Activated T-helper 17 cell treated with anti-CD3 and anti-CD28 coated beads, Interleukin-2, amount 50 U/mL, for 72 hours (primary cell): ENCODE measurements at places on chromosomes 12 and 14. TPM values are rescaled to one million over a fixed set of nuclear protein-coding genes. Genes with fewer than 3 reads are reported as not detected.

- no peak for ATAC-seq
- H3K27ac ChIP-seq: no peak overlapping the region
- H3K36me3 ChIP-seq: no peaks in the 10 kb centered on the region
- no peaks in the 10 kb centered on the region for H3K27me3 ChIP-seq
Measured at GRCh38 chr12:46158501-46158900, 110.3 kb downstream of the SLC38A1 start.

GRCh38 chr12:81440001-81440400, 319.1 kb downstream of the PPFIA2 start:
- H3K4me3 ChIP-seq: no peak overlapping the region
- H3K27ac ChIP-seq: no peak overlapping the region
- no peaks in the 10 kb centered on the region for H3K36me3 ChIP-seq
- no peaks in the 10 kb centered on the region for H3K27me3 ChIP-seq
- ATAC-seq: no peak
- H3K4me1 ChIP-seq: no peaks in the 10 kb centered on the region

GRCh38 chr12:19967001-19967400, 401.3 kb upstream of the PDE3A start:
- no peaks in the 10 kb centered on the region for H3K4me1 ChIP-seq
- no peaks in the 10 kb centered on the region for H3K27me3 ChIP-seq
- no peaks in the 10 kb centered on the region for H3K36me3 ChIP-seq
- no peak overlapping the region for H3K4me3 ChIP-seq

DNA sequence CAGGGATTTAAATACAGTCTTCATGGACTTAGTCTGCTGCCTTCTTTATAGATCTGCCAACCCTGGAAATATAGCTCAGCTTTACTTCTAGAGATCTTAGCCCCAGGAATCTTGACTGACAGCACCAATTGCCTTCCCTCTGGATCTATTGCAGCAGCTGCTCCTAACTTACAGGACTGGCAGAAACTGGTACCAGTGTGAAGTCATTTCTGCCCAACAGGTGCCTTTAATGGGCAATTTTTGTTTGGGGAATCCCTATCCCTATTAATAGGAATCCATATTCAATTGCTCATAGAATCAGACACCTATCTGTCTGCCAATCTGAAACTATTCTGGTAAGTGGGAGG, 27.2 kb downstream of the SPX start:
- H3K4me3 ChIP-seq: no peak overlapping the region
- ATAC-seq: no peak
- no peaks in the 10 kb centered on the region for H3K27me3 ChIP-seq

GPD1 gene
- 0.35 TPM for total RNA-seq

NPAS3 gene
- total RNA-seq: not detected

DNA sequence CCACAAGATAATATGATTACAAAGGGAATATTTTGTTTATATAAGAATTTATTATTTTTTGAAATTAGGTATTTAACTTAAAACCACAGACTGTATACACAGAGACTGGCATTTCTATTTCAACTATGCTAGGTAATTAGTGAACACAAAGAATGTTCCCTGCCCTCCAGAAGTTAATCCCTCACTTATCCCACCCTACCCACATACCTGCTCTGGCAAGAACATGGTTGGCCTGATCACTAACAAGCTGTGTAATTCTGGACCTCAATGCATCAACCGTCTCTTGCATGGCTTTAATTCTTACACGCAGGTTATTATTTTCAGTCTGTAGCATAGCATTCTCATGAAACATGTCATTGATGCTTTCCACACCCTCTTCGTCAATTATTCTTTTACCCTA, 85.9 kb downstream of the KIF21A start:
- no peak overlapping the region for H3K4me3 ChIP-seq
- H3K36me3 ChIP-seq: peaks cover 59% of the 10 kb centered on the region
- ATAC-seq: no peak
- H3K27me3 ChIP-seq: no peaks in the 10 kb centered on the region

DNA sequence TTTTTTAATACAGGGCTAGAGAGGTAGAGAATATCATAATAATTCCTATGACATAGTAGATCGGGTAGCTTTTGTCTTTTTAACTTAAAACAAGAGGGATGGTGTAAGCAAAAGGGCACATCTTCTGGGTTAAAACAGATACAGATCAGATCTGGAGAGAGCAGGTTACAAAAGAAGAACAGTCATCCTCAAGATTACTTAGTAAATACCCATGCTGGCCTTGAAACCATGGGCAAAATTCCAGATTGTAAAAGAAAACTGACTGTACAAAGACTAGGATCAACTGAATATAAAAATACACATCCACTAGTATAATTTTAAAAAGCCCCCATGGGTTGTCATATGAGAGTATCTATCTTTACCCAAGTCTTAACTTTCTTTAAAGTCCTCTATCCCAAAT, 76.7 kb downstream of the MED13L start:
- peaks cover 21% of the 10 kb centered on the region for H3K4me1 ChIP-seq
- H3K4me3 ChIP-seq: no peak overlapping the region
- H3K36me3 ChIP-seq: peaks cover 16% of the 10 kb centered on the region
- H3K27ac ChIP-seq: no peak overlapping the region

DNA sequence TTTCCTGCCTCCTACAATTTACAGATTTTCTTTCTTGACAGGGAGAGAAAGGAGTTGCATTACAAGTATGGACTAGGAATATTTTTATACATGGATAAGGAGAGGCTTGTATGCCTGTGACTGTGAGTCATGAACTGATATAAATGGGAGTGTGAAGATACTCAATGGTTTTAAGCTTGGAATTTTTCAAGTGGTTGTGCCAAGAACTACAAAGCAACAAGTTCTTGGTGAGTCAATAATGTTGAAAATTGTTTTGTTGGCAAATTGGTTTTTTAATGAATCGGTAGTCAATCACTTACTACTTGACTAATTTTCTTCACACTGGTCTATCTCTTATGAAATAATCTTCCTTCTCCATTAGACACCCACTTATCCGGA, 58.9 kb upstream of the HMGA2 start:
- no peak overlapping the region for H3K27ac ChIP-seq
- no peaks in the 10 kb centered on the region for H3K36me3 ChIP-seq
- no peak overlapping the region for H3K4me3 ChIP-seq
- no peaks in the 10 kb centered on the region for H3K4me1 ChIP-seq
- ATAC-seq: no peak

- H3K36me3 ChIP-seq: no peaks in the 10 kb centered on the region
- H3K27ac ChIP-seq: no peak overlapping the region
- H3K27me3 ChIP-seq: peaks cover 3% of the 10 kb centered on the region
- ATAC-seq: peak; percentile 29
- H3K4me3 ChIP-seq: no peak overlapping the region
- no peaks in the 10 kb centered on the region for H3K4me1 ChIP-seq
Measured at GRCh38 chr14:81062816-81063215, 107.4 kb downstream of the TSHR start.

DNA sequence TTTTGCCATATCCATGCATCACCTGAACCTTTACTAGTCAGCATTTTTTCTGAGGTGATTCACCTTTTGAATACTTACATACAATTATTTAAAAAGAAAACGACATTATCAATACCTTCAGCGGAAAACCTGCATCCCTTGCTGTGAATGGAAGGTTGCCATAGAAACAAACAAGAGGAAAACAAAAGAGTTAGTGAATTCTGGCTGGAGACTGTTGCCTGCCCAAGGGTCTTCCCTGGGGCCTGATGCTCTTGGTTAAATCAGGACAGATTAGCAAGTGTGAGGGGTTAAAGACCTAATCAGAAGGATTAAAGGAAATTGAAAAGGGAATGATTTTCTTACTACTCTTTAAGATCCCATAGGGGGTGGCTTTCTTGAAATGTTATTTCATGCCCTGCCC, 96.0 kb upstream of the WSCD2 start:
- no peak overlapping the region for H3K27ac ChIP-seq
- peaks cover 4% of the 10 kb centered on the region for H3K4me1 ChIP-seq
- no peaks in the 10 kb centered on the region for H3K36me3 ChIP-seq
- no peak overlapping the region for H3K4me3 ChIP-seq
- no peak for ATAC-seq

DNA sequence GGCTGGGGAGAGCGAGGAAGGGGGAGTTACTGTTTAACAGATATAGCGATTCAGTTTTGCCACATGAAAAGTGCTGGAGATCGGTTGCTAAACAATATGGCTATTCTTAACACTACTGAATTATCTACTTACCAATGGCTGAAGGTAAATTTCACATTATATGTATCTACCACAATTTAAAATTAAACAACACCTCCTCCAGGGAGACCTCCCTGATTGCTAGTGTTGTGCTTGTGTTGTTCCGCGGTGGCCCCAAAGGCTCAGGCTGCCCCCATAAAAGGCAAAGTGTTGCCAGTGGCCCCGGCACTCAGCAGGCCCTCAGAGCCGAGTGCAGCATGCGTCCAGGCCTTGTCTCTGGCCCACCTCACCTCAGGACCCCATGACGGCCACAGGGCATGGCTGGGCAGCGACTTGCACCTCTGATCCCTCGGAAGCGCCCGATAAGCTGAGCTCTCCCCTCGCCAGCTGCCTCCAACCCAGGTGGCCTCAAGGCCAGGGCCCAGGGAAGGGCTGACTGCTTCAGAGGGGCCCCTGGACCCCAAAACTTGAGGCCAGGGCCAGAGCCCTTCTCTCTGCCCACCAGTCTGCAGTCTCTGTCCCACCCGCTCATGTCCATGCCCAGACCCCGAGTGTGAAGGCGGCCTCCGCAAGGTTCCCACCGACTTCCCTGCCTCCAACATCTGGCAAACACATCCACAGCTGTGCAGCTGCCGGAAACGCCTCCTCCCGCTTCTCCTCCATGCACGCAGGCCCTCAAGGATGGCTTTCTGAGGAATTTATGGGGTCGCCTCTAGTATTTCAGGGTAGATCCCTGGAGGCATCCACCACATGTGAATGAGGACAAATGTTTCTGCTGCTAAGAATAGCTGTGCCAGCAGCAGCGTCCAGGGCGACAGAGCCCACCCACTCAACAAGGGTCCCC, 60.0 kb downstream of the NCOR2 start:
- no peak for ATAC-seq
- peaks cover 13% of the 10 kb centered on the region for H3K4me1 ChIP-seq
- H3K36me3 ChIP-seq: no peaks in the 10 kb centered on the region

DNA sequence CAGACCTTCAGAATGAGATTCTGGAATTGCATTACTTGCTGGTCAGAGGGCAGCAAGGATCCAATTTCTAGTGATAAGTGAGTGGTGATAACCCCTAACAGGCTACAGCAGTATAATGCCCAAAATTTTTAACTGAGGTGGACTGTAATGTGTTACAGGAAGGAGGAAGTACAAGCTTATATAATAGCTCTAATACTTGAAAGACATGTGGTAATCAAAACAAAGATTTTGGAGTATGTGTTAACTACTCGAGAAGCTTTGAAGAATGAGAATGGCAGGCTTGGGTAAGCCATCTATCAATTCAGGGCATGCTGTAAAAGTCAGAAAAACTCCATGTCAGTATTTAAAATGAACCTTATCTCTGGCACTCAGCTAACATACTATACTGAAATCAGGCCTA, 70.5 kb downstream of the ANKS1B start:
- ATAC-seq: no peak
- H3K27me3 ChIP-seq: no peaks in the 10 kb centered on the region
- H3K4me3 ChIP-seq: no peak overlapping the region
- H3K36me3 ChIP-seq: no peaks in the 10 kb centered on the region

DNA sequence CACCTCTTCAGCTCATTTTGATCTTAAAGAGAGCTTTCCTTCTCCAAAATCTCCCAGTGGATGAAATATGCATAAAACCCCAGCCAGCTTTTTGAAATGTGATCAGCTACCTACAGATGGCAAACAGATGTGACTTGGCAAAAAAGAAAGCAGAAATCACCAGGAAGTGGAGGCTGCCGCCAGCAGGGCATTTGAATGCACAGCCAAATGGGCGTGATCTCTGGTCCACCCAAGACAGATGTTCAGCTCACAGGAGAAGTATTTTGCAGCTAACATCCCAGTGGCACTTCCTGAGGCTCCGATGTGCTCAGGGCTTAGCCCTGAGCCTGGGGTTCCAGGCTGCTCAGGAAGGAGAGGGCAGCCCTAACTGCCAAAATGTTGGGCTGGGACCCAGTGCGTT, 78.3 kb downstream of the LGMN start:
- H3K4me3 ChIP-seq: peak overlapping the region; percentile 71
- peak overlapping the region; percentile 86 for H3K27ac ChIP-seq
- ATAC-seq: no peak
- peaks cover 80% of the 10 kb centered on the region for H3K36me3 ChIP-seq
- peaks cover 38% of the 10 kb centered on the region for H3K4me1 ChIP-seq
- no peaks in the 10 kb centered on the region for H3K27me3 ChIP-seq

DNA sequence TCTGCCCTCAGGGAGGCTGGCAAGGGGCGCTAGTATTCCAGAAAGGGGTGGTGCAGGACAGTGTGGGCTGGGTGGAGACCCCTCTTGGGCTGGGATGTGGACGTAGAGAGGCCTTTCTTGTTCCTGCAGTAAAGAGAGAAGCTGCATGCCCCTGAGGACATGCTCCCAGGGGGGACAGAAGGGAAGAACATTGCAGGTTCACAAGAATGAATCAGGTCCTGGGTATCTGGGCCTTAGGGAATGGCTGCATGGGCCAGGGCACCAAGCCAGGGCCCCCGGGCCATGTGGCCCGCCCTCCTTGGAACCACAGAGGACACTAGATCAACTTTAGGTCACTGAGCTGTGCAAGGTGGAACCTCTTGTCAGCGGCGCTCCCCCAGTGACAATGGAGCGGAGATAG, 51.8 kb downstream of the ZNF664 start:
- H3K4me1 ChIP-seq: peaks cover 5% of the 10 kb centered on the region
- no peak overlapping the region for H3K27ac ChIP-seq
- no peak for ATAC-seq
- no peaks in the 10 kb centered on the region for H3K36me3 ChIP-seq
- H3K4me3 ChIP-seq: no peak overlapping the region

GRCh38 chr12:98744680-98745079, 99.6 kb downstream of the APAF1 start:
- H3K4me1 ChIP-seq: peaks cover 36% of the 10 kb centered on the region
- peaks cover 15% of the 10 kb centered on the region for H3K27me3 ChIP-seq
- peaks cover 8% of the 10 kb centered on the region for H3K36me3 ChIP-seq
- no peak for ATAC-seq
- H3K4me3 ChIP-seq: peak overlapping the region; percentile 81
